GM04504 (cell line): ENCODE measurements at places on chromosomes 13 and 19.
A peak's percentile ranks its signal among the peaks of the same experiment; 100 is the strongest.

GRCh38 chr19:35267818-35268535 lies 785 bp upstream of the USF2 start:
- DNase-seq, result peak; percentile 47

- no peak for DNase-seq
Observed at GRCh38 chr19:23382955-23383354, 12.3 kb downstream of the ZNF91 start.

- no peak for DNase-seq
Observed at GRCh38 chr19:48506138-48506733, 5.4 kb downstream of the LMTK3 start.

GRCh38 chr19:50515168-50515561 lies 1.5 kb upstream of the ASPDH start:
- no peak for DNase-seq

DNA sequence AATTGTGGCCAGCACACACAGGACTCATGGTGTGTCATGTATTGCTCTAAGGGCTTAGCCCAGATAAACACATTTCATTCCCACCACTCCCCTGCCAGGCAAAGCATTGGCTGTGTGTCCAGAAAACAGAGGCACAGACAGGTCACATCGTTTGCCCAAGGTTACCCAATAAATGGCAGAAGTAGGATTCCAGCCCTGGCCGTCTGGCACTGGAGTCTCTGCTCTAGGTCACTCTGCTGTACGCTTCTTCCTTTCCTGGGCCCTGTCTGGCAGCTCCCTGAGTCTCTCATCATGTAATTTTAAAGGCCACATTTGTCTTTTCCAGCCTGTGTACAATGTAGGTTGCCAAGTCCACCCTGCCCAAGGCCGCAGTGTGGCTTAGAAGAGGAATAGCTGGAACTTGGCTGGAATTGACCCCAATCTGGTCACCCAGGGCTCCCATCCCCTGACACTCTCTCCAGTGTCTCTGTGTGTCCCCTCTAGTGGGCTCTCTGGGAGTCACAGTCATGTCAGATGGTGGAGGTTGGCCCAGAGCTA lies 264.5 kb upstream of the TSHZ3 start:
- no peak for DNase-seq

GRCh38 chr13:44873461-44873860 lies 115.8 kb downstream of the NUFIP1 start:
- no peak for DNase-seq

DNA sequence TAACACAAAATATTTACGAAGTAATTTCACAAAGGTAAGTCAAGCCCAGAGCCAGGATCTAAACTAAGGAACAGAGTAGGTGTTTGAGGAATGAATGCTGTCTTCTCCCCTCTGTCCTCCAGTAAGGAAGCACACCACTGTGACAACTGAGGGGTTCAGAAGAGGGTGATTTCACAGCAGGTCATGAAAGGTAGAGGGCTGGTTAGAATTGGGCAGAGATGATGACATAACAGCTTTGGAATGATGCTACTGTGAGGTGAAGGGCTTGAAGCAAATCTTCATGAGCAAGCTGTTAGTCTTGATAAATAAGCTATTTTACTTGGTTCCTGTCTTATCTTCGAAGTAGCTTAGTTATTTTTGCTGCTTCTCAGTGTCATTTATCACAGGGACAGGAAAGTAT lies 498.6 kb downstream of the FGF9 start:
- no peak for DNase-seq

- DNase-seq, result no peak
Observed at GRCh38 chr13:97468331-97468730, 34.4 kb downstream of the RAP2A start.

GRCh38 chr13:36417331-36417730 lies 15.0 kb upstream of the CCNA1 start:
- DNase-seq, result no peak

GRCh38 chr13:85541476-85541875 lies 257.7 kb downstream of the SLITRK6 start:
- DNase-seq, result no peak

- DNase-seq, result peak; percentile 3
Observed at GRCh38 chr13:113499936-113500335, 9.4 kb upstream of the DCUN1D2 start.

- no peak for DNase-seq
Observed at GRCh38 chr19:31730270-31730669, 381.0 kb upstream of the TSHZ3 start.

- peak; percentile 35 for DNase-seq
Observed at GRCh38 chr13:72384879-72385278, 342.6 kb downstream of the MZT1 start.

GRCh38 chr19:14028901-14029300 lies 953 bp downstream of the RLN3 start:
- DNase-seq, result no peak

DNA sequence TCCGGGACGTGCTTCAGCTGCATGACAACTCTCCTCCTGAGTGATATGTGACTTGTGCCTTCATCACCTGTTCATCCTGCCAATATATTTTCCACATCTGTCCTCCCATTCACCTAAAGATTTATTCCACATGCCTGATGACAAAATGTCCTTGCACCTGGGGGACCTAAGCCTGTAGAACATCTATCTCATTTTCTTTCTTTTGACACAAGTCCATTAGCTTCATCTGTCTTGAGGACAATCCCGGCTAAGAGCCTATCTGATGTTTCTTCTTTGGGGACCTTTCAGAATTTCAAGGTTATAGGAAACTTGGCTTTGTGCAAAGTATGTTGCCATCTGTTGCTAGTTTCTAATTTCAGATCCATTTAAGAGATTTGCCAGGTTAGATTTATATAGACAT lies 41.1 kb downstream of the ITGBL1 start:
- no peak for DNase-seq

- no peak for DNase-seq
Observed at GRCh38 chr19:892243-892893, 619 bp downstream of the MED16 start.

- DNase-seq, result no peak
Observed at GRCh38 chr13:93700115-93700514, 473.5 kb downstream of the GPC6 start.

- peak; percentile 25 for DNase-seq
Observed at GRCh38 chr13:35489050-35489449, 12.6 kb upstream of the MAB21L1 start.

DNA sequence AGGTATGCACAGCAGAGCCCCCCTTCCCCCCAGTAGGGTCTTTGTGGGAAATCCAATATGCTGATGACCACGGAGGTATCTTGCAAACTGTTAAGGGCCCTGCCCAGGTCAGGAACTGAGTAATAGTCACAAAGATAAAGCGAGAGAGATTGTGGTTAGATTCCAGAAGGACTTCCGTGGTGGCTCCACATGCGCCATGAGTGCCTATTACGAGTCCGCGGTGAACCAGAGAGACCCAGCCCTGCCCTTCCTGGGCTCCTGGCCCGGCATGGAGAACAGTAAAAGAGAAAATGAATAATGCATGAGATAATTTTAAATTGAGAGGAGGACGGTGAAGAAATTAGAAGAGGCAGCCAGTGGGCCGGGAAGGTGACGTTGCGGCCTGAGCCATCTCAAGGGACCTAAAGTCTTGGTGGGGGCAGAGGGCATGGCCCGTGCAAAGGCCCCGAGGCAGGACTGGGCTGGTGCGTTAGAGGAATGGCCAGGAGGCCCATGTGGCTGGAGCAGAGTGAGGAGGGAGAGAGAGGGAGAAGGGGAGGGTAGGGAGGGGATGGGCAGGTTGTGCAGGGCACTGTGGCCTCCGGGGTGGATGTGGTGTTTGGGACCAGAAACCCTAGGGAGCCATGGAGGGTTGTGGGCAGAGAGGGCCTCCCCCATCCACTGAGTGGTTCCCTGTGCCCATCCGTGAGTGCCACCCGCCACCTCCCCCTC lies 46.6 kb upstream of the NFIC start:
- no peak for DNase-seq

- no peak for DNase-seq
Observed at GRCh38 chr19:35392742-35393715, 22.2 kb downstream of the GPR42 start.

DNA sequence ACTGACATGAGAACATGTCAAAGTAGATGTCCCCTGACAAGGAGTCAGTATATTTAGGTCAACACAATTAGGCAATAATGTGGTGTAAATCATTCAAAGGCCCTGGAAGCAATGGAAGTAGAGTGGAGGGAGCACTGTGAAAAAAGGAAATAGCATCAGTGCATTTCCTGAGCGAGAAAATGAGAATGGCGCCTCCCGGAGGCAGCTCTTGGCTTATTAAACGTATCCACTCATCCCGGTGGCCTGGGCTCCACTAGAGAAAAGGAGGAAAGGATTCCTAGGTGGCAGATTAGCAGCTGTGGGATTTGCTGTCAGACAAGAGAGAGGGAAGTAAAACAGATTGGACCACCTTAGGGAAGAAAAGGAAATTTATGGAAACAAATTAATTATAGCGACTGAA lies 173.7 kb upstream of the TMTC4 start:
- no peak for DNase-seq

- no peak for DNase-seq
Observed at GRCh38 chr13:20401531-20401930, 124.1 kb downstream of the CRYL1 start.

- no peak for DNase-seq
Observed at GRCh38 chr19:39686739-39687138, 17.5 kb upstream of the LGALS14 start.

GRCh38 chr19:37975071-37975470 lies 68.1 kb downstream of the SIPA1L3 start:
- DNase-seq, result no peak

- no peak for DNase-seq
Observed at GRCh38 chr13:98548230-98548629, 28.7 kb downstream of the STK24 start.

DNA sequence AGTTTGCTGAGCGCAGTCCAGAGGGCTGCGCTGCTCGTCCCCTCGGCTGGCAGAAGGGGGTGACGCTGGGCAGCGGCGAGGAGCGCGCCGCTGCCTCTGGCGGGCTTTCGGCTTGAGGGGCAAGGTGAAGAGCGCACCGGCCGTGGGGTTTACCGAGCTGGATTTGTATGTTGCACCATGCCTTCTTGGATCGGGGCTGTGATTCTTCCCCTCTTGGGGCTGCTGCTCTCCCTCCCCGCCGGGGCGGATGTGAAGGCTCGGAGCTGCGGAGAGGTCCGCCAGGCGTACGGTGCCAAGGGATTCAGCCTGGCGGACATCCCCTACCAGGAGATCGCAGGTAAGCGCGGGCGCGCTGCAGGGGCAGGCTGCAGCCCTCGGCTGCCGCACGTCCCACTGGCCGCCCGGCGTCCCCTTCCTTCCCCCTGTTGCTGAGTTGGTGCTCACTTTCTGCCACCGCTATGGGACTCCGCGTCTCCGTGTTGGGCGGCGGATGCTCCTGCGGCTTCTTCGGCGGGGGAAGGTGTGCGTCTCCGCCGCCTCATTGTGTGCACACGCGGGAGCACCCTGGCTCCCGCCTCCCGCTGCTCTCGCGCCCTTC lies 772 bp downstream of the GPC6 start:
- DNase-seq, result peak; percentile 32

DNA sequence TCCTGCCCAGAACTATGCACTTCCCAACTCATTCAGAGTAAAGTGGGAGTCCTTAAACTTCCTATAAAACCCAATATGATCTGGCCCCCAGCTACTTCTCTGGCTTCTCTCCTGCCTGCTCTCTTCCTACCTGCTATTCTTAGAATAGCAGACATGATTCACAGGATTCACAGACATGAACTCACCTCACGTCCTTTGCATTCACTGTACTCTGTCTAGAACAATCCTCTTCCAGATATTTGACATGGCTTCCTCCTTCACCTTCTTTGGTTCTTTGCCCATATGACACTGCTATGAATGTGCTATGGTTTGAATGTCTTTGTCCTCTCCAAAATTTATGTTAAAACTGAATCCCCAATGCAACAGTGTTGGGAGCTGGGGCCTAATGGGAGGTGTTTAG lies 154.9 kb downstream of the UGGT2 start:
- DNase-seq, result no peak

GRCh38 chr19:45629704-45630103 lies 9.5 kb downstream of the EML2 start:
- DNase-seq, result no peak

DNA sequence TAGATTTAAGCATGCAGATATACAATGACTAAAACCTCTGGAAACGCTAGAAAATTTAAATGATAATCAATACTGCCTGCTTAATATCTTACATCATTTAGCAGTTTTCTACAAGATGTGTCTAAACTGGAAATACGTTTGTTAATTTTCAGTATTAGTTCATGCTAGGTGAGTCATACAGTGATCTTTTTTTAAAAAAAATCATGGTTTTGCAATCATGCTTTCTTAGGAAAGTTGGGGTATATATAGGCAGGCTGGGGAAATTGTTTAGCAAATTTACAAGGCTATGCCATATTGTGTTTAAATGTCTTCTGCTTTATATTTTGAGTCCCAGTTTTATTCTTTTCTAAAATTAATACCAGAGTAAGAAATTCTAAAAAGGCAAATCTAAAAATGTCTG lies 245.4 kb upstream of the SPRY2 start:
- DNase-seq, result no peak

DNA sequence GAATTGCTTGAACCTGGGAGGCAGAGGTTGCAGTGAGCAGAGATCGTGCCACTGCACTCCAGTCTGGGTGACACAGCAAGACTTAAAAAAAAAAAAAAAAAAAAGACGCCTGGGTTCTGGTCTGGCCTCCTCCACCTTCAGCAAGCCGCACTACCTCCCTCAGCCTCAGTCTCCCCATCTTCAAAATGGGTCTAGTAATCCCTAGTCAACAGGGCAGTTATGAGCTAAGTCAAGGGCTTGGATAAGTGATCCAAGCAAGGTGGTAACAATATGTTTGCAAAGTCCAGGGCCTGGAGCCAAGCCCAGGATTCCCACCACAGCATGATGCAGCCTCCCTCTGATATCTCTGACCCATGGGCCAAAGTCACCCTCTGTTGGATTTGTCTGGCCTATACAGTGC lies 4.4 kb downstream of the KDELR1 start:
- DNase-seq, result no peak

DNA sequence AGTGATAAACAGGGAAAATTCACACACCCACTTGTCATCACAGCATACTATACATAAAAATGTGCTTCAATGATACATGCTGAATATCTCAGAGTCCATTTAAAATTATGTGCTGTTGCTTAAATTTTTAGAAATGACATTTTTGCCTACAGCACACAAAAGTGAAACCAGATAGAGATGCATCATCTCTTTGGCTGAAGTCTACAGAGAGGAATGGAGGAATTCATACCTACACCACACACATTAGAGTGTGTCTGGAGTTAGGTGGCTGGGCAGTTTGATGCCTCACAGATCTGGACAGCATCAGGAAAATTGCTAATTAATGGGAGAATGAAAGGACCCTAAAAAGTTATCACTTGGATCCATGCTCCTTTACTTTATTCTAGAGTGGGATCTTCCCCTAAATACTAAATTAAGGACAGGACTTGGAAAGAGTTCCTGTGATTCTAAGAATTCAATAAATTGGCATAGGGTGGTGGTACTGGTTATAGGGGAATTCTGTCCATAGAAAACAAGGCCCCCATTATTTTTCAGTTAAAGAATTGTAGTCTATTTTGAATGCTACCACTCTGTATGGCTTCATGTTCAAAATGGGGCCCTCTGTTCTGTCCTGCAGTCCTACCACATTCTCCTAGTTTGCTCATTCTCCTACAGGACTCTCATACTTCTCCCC lies 41.3 kb downstream of the RCBTB2 start:
- no peak for DNase-seq
